ENCODE measurements at places on chromosomes 5 and 9.

DNA sequence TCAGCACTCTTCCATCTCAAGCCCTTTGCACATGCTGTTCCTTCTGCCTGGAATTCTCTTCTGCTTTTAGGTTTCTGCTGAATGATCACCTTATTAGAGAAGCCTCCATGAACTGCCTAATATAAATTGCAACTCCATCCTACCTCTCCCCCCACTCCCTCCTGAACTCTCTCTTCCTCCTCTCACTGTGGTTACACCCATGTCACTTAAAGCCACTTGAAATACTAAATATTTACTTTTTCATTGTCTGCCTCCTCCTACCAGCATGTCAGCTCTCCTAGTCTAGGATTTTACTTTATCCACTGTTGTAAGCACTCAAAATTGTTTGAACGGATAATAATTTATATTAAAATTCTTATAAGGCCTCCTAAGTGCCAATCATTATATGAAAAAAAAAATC, 43.8 kb downstream of the ACTL7B start:
- no peak for DNase-seq

GRCh38 chr5:4921929-4922328, 218.2 kb upstream of the ADAMTS16 start:
- no peak for DNase-seq

GRCh38 chr9:116855881-116856662, 169.0 kb downstream of the TRIM32 start:
- no peak for DNase-seq

GRCh38 chr9:100216178-100216787, 117.2 kb downstream of the INVS start:
- DNase-seq: peak; percentile 80

DNA sequence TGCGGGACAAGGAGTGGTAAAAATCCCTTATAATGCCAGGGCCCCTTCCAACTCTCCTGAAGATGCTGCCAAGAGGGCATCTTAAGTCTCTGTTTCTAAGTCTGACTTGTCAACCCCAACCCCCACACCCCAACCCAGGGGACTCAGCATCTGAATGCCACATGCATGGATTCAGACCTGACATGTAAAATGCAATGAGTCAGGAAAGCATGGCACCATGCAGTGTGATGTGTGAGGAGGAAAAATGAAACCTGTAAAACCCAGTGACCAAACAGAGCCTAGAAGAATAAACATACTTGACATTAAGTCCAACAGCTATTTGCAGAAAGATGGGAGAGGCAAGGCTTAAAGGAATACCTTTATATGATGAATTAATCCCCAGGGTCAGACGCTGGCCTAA, 112.4 kb downstream of the ASTN2 start:
- no peak for DNase-seq

GRCh38 chr9:2570615-2571479, 50.7 kb upstream of the VLDLR start:
- peak; percentile 81 for DNase-seq

DNA sequence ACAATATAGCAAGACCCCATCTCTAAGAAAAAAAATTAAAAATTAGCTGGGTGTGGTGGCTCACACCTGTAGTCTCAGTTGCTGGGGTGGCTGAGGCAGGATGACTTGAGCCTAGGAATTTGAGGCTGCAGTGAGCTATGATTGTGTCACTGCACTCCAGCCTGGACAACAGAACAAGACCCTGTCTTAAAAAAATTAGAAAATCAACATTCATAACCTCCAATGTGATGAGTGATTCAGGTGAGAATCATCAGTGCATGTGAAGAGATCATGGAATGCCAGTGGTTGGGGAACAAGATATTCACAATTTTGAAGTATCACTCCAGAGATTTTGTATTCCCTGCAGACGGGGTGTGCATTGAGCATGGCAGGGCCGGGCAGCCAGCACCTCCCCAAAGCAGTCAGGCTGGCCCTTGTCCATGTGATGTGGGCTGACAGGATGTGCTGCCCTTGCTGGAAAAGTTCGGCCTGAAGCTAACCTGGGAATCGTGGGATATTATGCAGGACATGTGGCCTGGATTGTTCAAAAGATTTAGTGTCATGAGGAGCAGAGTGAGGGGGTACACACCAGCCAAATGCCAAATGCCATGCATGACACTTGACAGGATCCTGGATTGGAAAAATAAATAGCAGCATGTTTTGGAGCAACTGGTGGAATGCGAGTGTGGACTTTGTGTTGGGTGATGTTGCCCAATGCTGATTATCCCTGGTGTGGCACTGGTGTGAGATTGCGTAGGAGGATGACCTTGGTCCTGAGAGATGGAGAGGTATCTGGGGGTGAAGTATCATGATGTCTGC, 189.0 kb downstream of the RGS3 start:
- no peak for DNase-seq

- peak; percentile 74 for DNase-seq
Observed at GRCh38 chr5:162068412-162068811, 839 bp downstream of the GABRG2 start.

- no peak for DNase-seq
Observed at GRCh38 chr9:126058591-126058990, 268.0 kb upstream of the MVB12B start.

DNA sequence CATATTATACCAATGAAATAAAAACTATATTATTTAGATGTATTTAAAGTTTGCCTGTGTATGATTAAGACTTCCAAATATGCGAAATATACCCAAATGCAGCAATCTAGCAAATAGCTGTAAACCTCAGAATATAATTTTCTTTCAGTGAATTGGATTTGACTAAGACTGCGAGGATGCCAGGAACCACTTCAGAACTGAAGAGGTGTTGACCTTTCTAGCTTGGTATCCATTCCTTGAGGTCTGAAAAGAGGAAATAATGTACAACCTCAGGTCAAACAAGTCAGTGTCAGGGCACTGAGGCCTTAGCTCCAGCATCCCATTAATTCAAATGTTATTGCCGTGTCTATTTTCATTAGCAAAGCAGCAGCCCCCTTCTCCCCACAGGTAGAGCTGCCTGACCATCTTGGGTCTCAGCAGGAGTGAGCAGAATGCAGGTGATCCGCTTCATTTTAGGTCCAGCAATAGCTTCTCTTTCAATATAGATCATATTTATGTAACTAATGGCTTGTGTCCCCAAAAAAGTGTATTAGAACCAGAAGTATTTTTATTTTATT, 100.0 kb downstream of the KIAA1958 start:
- DNase-seq: no peak

DNA sequence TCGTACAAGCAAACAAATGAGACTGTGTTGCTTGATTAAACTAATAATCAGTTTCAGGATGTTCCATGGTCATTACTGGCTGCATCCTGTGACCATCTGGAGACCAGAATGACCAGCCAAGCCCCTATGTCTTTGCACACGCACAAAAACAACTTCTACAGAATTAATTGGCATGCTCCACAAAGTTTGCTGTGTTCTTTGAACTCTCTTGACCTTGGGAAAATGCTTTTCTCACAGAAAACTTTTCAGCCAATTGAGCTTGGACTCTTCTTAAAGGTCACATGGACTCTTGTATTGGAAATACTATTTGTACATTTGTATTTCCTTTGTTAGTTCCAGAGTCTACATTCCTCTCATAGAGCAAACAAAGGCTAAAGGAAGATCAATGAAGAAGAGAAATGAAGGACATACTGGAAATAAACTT, 147.8 kb downstream of the ARRDC3 start:
- DNase-seq: no peak

- DNase-seq: no peak
Observed at GRCh38 chr9:133437753-133438531, 15.8 kb downstream of the ADAMTS13 start.

- no peak for DNase-seq
Observed at GRCh38 chr9:116094846-116095245, 58.7 kb upstream of the PAPPA start.

- DNase-seq: no peak
Observed at GRCh38 chr5:133373121-133373870, 239.0 kb downstream of the FSTL4 start.

DNA sequence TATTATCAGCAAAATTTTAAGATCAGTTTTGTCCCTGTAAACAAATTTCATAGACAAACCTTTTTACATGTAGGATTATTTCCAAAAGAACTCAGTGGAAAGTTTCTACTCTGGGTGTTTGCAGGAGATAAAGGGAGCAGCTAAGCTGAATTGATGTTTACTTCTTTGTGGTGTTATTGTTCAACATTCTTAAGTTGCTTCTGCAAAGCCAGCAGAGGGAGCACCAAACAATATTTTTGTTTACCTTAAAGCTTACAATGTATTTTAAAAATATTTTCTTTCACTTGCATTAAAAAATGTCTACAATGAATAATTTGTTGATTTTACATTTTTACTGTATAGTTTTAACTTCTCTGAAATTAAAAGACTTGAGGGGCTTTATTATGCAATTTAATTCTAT, 135.4 kb downstream of the ATG10 start:
- DNase-seq: peak; percentile 73

- no peak for DNase-seq
Observed at GRCh38 chr9:134597041-134597913, 44.3 kb upstream of the COL5A1 start.

GRCh38 chr9:13215791-13216554, 63.5 kb downstream of the MPDZ start:
- DNase-seq: no peak

DNA sequence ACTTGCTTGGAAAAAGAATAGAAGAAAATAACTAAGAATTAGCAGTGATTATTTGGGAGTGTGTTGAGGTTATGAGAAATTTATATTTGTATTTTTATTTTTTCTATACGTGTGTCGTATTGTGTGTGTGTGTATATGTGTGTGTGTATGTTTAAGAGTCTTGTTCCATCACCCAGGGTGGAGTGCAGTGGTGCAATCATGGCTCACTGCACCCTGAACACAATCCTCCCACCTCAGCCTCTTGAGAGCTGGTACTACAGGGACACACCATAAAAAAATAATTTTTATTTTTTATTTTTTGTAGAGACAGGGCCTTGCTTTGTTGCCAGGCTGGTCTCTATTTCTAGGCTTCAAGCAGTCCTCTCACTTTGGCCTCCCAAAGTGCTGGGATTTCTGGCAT, 643.8 kb downstream of the PDE4D start:
- no peak for DNase-seq

GRCh38 chr5:174140452-174141020, 95.0 kb downstream of the NSG2 start:
- no peak for DNase-seq

DNA sequence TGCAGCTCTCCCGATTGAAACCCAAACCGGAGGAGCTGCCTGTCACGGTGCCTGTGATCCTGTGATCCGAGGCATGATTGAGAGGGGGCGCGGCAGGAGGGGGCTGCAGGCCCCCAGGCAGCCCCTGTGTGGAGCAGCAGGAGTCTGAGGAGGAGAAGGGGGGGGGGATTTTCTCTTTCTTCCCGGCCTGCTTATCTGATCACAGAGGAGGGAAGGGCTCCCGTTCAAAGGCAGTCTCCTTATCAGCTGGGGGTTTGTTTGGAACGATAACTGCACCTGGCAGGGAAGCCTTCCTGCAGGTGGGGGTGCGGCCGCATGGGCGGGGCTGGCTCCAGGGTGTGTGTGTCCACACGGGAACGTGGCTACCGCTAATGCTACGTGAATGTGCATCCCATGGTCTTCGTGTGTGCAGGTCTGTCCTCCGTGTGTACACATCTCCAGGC, 38.4 kb downstream of the LMX1B start:
- no peak for DNase-seq

DNA sequence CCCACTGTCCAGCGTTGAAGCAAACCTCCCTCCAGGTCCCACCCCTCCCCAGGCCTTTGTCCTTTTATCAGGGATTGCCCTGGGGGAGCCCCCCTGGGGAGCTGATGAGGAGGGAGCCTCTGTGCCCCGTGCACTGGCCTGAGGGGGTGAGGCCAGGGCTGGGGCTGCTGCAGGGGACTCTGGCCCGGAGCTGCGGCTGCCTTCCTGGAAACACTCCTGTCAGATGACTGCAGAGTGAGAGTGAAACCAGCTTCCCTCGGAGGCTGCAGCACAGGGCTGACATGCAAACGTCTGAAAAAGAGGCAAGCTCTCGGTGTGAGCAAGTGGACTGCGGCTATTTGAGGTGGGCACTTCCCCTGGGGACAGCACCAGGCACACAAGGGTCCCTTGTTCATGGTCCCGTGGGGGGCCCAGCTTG, 4.6 kb upstream of the TRAF2 start:
- DNase-seq: peak; percentile 58

DNA sequence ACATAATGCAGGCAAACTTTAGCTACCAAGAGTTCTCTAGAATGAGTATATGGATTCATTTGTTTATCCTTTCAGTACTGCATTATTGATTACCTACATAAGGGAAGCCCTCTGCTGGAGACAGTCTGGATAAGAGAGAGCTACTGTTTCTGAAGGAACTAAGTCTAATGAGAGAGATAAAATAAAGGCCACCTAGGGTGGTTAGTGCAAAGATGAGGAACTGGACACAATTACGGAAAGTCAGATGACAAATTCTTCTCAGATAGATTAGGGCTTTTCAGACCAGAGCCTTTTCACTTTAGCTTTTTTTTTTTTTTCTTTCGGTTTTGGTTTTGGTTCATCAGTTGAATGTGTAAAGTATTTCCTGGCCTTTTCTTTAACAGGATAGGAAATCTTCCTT, 31.3 kb downstream of the ISOC1 start:
- peak; percentile 24 for DNase-seq

DNA sequence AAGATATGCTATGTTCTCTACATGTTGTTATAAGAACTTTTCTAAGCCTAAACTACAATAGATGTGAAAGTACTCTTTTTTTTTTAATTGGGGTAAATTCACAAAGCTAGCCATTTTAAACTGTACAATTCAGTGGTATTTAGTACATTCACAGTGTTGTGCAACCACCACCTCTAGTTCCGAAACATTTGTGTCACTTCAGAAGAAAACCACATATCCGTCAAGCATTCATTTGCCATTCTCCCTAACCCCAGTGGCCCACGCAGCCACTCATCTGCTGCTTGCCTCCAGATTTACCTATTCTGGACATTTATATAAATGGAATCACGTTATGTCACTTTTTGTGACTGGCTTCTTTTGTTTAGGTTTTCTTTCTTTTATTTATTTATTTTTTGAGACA, 43.1 kb downstream of the SPTAN1 start:
- peak; percentile 50 for DNase-seq

DNA sequence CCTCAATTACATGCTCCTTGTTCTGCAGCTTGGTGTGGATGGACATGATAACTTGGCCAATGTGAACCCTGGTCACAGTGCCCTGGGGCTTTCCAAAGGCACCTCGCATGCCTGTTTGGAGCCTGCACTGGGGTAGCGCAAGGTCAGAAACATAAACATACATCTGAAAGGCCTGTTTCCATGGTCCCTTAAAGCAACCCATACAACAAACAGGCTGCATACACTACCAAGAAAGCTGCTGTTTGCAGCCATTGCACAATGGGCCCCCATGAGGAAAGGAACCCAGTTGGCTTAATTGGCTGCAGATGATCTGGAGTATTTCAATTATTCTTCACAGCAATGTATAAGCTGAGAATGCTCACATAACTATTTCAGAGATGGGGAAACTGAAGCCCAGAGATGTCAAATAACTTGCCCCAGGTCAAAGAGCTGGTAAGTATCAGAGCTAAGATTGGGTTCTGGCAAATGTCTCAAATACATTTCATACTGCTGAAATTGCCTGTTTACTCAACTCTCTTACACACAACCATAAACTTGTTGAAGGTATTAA, 233.9 kb downstream of the ASTN2 start:
- no peak for DNase-seq
